ENCODE measurements at places on chromosomes 6 and 20.

DNA sequence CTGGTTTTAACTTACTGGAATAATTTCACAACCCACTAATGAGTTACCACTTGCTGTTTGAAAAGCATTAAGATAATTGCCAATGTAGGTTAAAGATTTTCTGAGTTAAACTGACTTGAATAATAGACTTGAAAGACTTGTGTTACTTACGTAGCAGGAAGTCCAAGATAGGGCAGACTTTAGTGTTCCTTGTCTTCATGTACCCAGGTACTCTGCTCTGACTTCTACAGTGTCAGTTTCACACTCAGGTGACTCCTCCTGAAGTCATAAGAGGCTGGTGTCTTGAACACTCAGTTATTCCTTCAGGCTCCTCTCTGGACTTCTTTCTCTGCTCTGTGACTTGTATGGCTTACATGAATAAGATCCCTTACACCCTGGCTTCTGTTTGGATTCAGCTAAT lies 76.3 kb upstream of the SGK1 start:
- DNase-seq = no peak

DNA sequence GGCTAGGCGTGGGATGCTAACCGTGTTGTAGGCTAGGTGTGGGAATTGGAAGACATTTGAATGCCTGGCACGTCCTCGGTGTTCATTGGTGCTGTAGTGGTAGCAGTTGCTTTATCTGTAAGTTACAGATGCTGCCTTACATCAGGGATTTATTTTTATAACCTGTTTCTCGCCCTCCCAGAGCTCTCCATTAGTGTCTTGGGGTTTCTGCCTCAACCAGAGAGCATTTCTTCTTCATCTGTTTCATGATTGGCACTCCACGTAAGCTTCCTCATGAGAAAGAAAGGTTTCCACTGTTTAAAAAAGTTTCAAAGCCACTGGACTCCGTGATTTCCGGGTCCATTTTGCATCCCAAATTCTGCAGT lies 9.0 kb downstream of the IGF2R start:
- DNase-seq = no peak

DNA sequence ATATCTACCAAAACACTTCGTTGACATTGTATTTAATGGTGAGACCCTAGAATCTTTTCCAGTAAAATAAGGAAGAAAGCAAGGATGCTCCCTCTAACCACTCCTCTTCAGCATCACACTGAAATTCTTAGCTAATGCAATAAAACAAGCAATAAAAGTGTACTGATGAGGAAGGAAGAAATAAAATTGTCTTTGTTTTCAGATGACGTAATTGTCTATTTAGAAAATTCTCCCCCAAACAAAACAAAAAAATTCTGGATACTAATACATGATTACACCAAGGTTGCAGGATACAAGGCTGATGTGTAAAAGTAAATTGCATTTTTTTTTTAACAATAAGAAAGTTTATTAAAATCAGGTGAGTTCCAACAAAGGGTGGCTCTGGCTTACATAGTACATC lies 205.0 kb upstream of the SSTR4 start:
- no peak for DNase-seq

- no peak for DNase-seq
Measured at GRCh38 chr6:3310703-3311102, 52.0 kb downstream of the PSMG4 start.

DNA sequence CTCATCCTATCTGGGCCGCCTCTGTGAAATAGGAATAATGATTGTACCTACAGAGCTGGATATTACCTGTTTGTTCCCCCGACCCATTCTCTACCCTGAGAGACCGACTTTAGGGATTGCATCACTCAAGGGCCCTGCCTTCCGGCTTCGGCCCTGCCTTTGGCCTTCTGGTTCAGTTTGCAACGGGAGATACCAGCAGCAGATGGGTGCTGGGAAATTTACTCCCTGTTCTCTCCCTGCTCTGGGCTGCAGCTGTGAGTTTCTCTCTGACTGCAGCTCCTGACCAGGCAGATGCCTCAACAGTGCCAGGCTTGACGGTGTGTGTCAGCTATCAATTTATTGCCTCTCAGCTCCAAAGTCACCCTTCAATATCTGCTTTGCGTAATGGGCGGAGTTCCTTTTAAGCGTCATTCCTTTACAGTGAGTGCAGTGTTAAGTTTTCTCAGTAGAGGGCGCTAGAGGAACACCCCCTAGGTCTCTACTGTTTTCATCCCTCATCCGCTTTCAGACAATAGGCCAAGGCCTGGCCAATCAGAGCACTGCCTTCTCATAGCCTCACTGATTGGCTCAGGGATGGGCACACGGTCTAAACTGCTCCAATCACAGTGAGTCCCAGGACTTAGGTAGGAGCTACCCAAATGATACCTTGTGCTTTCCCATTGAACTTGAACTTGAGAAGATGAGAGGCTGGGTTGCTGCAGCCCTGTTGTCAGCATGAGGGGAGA lies 30.0 kb downstream of the KCNG1 start:
- DNase-seq = peak; percentile 67

DNA sequence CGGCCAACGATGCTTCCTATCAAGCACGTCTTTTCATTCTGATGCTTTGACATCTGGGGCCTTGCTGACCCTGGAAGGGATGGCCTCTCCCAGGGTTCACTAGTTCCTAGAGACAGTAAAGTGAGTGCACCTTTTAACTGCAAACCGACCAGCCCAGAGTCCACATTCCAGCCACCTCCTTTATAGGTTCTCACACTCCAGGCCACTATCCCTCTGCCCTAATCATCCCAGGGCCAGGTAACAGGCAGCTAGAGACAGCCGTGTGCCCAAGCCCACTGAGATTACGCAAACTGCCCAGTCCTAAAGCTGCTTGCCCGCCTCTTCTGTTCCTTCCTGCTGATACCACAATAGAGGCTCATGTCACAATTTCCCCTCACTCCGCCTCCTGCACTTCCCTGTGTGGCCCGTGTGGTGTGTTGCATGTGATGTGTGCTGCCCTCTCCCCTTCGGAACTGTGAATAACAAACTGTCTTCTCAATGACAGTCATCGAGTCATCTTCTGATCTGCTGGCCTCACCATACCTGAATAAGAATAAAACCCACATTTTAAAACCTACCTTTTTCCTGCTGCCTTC lies 123.7 kb upstream of the EXOC2 start:
- DNase-seq = no peak

- DNase-seq = no peak
Measured at GRCh38 chr20:44370639-44371218, 15.2 kb downstream of the HNF4A start.

DNA sequence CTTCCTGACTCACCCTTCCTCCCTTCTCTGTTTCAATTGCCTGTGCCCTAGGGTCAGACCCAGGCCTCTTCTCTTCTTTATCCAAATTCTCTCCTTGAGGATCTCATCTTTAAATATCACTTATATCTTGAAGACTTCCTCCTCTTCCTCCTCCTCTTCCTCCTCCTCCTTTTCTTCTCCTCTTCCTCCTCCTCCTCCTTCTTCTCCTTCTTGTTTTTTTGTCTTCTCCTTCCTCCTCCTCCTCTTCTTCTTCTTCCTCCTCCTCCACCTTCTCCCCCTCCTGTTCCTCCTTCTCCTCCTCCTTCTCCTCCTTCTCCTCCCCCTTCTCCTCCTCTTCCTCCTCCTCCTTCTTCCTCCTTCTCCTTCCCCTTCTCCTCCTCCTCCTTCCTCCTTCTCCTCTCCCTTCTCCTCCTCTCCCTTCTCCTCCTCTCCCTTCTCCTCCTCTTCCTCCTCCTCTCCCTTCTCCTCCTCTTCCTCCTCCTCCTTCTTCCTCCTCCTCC lies 127.6 kb upstream of the AKIRIN2 start:
- no peak for DNase-seq

DNA sequence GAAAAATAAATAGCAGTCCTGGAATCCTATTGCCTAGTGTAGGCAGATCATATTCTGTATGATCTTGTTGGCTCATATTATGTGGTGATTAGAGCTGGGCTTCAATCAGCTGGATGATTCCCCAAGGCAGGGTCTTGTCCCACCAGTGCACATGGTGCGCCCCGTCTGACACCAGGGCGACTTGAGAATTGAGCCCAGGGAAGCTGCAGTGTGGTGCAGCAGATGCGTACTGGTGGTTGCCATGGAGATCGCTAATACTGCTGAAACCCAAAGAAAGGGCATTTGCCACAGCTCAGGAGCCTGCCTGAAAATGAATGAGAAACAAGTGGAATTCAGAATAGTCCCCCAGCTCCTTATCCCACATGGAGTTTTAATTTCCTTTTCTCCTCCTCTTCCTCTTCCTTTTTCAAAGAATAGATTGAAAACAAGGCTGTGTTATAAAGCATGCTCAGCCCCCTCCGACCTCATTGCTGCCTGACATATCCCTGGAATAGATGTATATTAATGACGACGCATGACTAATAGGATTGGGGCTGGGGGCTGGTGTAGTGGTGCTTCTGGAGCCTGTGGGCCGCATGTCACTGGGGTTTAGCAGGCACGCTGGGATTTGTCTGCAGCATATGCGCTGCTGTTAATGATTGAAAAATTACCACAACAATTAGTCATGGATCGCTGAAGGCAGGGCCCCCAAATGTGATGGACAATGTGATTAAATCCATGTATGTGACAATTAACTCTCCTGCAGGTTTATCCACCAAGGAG lies 210.5 kb downstream of the FARS2 start:
- no peak for DNase-seq

DNA sequence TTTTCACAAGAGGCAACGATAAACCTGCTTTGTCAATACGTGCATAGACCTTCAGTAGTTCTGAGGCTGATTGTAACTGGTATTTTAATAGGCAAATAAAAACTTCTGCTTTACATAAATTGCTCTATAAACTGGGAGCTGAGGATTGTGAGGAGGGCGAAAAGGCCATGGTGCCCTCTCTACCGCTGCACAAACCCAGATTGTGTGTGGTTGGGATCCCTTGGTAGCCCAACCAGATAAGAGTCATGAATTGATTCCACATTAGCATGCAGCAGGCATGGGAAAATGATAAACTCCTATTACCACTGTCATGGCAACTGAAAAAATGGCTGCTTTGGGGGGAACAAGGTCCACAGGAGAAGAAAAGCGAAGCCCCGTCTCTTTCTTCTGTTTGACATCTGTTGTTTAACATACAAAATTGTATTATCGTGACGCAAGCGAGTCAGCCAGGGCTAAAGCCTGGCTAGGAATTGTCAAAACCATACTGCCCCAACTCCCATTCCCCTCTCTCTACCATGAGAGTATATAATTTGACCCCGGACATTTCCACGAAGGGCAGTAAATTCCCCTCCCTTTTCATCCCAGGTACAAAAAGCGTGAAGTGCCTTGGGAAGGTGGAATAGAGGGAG lies 157.8 kb upstream of the SALL4 start:
- no peak for DNase-seq

- no peak for DNase-seq
Measured at GRCh38 chr6:158730541-158730907, 80.7 kb downstream of the SYTL3 start.

- DNase-seq = no peak
Measured at GRCh38 chr6:338815-339262, 46.6 kb downstream of the DUSP22 start.

DNA sequence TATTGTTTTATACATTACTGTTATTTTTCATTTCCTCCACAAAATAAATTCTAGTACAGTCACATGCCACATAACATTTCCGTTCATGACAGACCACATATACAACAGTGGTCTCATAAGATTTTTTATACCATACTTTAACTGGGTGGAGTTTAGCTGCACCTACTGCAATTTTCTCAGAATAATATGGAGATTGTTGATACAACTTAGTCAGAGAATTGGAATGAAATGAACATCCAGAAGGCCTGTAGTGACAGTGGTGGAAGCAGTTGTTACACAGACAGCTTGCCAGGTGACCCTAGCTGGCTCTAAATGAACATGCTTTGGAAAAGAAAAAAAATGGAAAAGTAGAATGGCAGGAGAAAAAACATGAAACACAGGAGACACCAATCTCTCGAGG lies 183.2 kb upstream of the TCF21 start:
- DNase-seq = peak; percentile 68

GRCh38 chr6:5442319-5442718 lies 181.0 kb downstream of the FARS2 start:
- no peak for DNase-seq

GRCh38 chr6:113888493-113888892 lies 31.3 kb downstream of the MARCKS start:
- DNase-seq = no peak

DNA sequence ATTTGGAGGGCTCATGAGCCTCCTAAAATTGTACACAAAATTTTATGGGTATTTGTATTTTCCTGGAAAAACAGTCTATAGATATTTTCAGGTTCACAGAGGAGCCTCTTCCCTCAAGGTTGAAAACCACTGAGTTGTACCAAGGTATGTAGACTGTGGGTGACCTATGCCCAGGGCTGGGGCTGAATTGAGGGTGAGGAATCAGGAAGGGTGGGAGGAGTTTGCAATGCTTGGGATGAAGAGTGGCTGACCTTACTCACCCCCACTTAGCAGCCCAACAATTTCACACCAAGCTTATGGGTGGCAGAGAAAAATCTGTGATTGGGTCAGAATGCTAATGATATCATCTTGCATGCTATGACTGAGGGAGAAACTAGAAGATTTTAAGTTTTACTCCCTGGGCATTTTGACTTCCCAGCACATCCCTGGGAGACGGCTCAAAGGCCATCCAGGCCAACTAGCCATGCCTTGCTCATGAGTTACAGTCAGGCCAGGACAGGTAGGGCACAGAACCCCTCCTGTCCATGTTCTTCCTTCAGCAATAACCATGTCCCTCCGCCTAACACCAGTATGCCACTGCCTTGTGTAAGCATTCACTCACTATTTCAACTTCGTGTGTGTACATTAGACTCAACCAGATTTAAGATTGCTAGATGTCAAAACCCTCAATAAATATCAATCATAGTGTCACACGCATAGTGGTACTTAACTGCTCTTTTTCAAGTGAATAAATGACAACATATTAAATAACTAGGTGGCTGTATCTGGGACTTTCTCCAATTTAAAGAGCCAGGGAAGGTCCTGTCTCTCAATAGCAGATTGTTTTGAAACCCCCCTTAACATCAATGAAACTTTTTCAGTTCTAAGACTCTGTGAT lies 16.6 kb downstream of the ADTRP start:
- DNase-seq = no peak

DNA sequence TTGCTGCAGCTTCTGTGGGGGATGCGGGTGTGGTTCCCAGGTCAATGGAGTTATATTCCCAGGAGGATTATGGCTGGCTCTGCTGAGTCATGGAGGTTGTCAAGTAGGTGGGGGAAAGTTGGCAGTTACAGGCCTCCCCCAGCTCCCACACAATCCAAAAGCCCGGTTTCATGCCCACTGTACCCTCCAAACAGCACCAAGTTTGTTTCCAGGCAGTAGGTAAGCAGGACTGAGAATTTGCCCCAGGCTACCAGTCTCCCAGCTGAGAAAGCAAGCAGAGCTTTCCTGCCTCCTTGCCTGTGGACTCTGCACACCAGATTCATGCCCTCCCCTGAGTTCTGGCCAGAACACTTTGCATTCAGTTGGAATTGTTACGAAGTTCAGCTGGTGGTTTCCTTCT lies 578.2 kb downstream of the MEI4 start:
- no peak for DNase-seq

- no peak for DNase-seq
Measured at GRCh38 chr6:49935387-49935786, 28.6 kb downstream of the DEFB114 start.
